ENCODE measurements at places on chromosomes 1 and 21.

GRCh38 chr1:162568802-162569201, 7.3 kb downstream of the UAP1 start:
- no peak for DNase-seq

DNA sequence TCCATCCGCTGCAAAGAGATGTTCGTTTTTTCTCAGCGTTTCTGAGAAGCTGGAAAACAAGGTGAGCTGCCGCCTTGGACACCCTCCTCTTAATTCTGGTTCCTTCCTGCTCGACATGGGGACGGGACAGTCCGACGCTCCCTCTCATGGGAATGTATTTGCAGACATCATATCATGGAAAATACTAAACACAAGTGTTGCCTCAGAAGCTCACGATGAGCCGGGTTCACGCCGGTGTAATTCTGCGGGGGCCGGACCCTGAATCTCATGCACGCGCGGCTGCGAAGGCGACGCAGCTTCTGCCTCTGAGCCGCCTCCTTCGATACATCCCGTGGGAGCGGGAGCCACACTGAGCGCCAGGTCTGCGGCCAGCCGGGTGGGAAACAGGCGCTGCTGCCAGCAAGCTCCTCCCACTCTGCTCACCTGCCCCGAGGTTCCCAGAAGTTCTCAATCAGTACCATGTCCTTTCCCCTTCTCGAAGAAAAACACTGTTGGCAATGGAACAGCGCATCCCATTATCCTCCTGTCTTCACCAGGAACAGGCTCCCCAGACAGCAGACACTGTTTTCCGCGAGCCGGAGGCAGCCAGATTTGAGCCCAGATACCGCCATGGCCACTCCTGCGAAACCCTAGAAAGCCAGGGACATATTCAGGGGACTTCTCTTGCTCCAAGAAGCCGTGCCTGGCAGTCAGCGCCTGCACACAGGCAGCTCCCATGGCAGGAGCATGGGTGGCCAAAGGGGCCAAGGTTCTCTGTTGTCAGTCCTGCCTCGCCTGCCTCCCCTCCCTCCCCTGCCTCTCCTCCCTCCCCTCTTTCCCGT, 98.0 kb downstream of the WDR4 start:
- no peak for DNase-seq

DNA sequence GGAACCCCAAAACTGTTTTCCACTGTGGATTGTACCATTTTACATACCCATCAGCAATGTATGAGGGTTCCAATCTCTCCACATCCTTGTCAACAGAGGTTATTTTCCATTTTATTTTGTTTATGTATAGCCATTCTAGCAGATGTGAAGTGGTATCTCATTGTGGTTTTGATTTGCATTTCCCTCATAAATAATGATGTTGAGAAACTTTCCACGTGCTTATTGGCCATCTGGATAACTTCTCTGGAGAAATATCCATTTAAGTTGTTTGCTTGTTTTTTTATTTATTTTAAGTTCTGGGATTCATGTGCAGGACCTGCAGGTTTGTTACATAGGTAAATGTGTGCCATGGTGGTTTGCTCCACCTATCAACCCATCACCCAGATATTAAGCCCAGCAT, 280.2 kb upstream of the USP25 start:
- no peak for DNase-seq

DNA sequence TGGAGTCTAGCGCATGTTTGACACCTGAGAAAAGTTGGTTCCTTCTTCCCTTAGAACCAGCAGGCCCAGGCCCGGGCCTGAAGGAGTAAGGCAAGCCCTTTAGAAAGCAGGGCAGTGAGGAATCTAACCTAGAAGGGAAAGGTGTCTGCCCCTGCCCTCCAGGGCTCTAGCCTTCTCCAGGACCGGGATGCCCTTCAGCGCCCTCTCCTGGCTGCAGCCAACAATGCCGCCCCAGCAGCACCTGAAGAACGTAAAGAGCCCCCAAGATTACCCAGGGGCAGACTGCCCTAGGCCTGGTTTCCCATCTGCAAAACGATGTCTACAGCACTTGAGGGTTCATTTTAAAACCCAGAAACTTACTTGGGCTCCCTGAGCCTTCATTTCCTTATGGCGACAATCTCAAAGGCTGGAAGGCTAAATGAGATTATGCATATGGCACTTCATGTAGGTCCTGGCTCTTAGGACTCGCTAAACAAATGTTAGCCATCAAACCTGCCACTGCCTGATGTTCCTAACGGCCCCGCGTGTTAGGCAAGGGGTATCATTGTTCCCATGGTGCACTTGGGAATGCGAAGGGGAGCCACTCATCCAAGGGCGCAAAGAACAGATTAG, 106.7 kb upstream of the KLHDC7A start:
- no peak for DNase-seq

DNA sequence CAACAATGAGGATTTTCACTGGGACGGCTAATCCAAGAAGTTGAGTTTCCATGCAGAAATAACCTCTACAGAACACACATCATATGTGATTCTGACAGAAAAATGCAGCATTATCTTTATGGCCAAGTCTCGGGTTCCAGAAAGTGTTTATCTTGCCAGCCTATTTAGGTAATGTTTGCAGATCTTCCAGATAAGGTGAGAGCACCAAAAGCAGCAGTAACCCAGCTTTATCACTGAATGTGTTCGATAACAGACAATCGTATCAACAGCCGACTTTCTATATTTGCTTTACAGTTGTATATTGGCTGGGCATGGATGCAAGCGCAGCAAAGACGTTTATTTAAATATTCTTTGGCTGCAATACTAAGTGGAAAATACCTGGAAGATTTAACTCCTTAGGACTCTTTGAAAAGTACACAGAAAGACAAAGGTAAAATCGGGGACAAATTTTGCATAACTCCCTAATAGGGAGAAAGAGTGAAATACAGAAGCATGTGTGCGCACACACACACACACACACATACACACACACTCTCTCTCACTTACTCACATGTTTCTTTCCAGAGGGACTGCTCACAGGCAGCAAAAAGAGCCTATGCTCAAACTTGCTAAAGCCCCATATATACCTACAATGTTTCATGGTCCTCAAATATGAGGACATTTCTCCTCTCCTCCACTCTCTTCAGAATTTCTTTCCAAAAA, 3.0 kb upstream of the CTSK start:
- no peak for DNase-seq

GRCh38 chr1:71587961-71588360, 507.1 kb upstream of the ZRANB2 start:
- DNase-seq, result no peak

- DNase-seq, result no peak
Observed at GRCh38 chr1:194372266-194372665, 1185.9 kb upstream of the B3GALT2 start.

- DNase-seq, result no peak
Observed at GRCh38 chr1:157097692-157098091, 1.9 kb downstream of the ETV3L start.

- DNase-seq, result no peak
Observed at GRCh38 chr1:230195199-230195598, 128.2 kb downstream of the GALNT2 start.

GRCh38 chr1:19088717-19089442, 121.2 kb downstream of the UBR4 start:
- DNase-seq, result no peak

- no peak for DNase-seq
Observed at GRCh38 chr1:12539705-12540579, 78.1 kb downstream of the DHRS3 start.

- DNase-seq, result peak; percentile 29
Observed at GRCh38 chr1:12435639-12436344, 182.2 kb downstream of the DHRS3 start.

- peak; percentile 70 for DNase-seq
Observed at GRCh38 chr1:247331525-247332214, at the start of gene ZNF496. ZNF496 (minus strand) TSS chr1:247331867; CDS start chr1:247329578, 2,289 bp downstream.

DNA sequence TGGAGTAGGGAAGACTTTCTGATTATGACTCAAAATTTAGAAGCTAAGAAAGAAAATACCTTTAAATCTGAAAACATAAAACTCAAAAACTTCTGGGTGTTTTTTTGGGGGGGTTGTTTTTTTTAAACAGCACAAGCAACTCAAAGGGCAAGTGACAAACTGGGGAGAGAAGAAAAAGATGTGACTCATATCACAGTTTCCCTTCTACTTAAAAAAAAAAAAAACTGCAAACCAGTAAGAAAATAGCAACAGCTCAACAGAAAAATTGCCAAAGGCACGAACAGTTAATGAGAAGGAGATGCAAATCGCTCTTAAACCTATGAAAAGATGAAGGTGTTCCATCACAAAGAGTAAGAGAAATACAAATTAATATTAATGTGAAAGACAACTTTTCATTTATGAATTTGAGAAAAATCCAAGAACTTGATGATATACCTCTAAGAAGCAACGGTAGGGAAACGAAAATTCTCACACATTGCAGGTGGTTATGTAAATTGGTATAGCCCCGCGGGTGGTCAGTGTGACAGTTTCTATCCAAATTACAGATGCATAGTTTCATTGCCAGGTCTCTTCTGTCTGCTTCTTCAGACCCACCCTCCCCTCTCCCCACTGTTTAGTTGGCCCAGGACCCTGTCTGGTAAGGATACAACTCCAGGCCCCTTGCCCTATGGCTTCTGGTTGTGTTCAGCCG, 9.0 kb downstream of the IFNAR2 start:
- DNase-seq, result no peak

DNA sequence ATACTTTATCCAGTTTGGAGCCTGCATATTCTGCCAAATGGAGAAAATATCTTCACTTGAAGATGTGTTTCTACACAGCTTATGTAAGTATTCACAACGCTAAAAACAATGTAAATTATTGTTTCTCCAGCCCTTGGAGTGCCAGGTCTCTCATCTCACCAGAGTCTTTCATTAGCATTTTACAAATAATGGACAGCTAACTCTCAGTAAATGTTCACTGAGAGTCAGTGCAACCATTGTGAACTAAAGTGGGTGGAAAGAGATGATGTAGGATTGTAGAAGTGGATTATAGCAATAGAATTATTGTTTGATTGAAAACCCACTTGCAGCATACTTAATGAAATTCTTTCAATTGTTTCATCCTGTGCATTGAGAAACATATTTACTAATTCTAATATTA, 8.3 kb upstream of the FAM177B start:
- DNase-seq, result no peak

- DNase-seq, result no peak
Observed at GRCh38 chr1:205716371-205717132, 33.4 kb downstream of the NUCKS1 start.

GRCh38 chr1:5889462-5889861, 102.8 kb downstream of the NPHP4 start:
- no peak for DNase-seq

DNA sequence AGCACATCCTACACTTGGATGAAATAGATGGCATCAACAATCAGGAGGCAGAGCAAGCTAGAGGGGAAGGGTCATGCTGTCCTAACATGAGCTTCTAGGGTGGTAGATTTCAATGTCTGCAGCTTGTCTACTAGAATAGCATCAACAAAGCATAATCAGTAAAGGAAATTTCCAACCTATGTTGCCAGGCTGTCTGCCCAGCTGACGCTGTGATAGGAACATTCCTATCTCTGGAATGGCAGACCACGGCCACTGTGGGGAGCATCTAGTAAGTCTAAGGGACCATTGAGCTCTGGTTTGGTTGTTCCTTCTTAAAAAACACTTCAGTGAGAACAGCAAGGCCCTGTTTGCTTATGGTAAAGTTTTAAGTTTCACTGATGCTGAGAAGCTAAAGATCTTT, 206.8 kb downstream of the PAPPA2 start:
- no peak for DNase-seq

GRCh38 chr1:204327359-204327758, 32.4 kb downstream of the PLEKHA6 start:
- no peak for DNase-seq

- no peak for DNase-seq
Observed at GRCh38 chr1:156104861-156105832, 9.4 kb upstream of the LMNA start.

DNA sequence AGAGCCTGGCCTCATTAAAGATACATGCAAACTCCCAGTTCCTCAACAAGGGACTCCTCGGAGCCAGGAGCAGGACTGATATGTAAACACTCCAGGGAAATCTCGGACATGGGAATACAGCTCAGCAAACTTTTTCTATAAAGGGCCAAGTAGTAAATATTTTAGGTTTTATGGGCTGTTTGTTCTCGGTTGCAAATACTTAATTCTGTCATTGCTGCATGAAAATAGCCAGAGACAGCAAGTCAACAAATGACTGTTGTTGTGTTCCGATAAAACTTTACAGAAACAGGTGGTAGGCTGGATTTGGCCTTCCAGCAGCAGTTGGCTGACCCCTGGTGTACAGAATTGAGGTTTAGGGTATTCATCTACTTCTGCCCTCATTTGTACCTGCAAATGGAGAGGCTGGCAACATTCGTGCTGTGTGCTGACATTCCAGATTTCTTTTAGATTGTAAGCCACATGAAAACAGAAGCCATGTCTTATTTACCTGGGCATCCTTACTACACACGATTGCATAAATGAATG, 360.3 kb downstream of the NTNG1 start:
- DNase-seq, result no peak

- DNase-seq, result no peak
Observed at GRCh38 chr1:212141404-212141803, 105.9 kb downstream of the DTL start.

DNA sequence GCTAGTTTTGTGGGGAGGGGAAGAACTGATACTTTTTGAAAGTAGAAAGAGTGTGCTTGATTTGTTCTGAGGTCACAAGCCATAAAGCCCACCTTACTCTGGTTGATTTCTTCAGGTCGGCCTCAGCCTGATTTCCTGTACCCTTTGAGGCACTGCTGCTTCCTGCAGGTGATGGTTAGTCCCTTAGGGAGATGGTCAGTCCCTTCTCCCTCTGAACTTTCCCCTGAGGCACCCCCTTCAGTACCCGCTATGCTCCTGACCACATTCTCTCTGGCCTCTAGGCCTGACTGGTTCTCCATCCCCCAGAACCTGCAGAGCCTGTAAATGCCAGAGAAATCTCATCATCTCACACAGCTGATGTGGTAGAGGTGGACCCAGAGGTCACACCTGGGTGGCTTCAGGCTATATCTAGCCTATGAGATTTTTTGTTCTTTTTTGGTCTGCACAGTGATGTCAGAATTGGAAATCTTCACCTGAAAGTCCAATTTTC, 15.0 kb upstream of the ID3 start:
- DNase-seq, result no peak

- no peak for DNase-seq
Observed at GRCh38 chr1:55747408-55747841, 532.3 kb upstream of the USP24 start.

GRCh38 chr1:39711966-39712340, 20.7 kb upstream of the HPCAL4 start:
- no peak for DNase-seq

GRCh38 chr21:25901330-25901979, 166.7 kb downstream of the GABPA start:
- no peak for DNase-seq

DNA sequence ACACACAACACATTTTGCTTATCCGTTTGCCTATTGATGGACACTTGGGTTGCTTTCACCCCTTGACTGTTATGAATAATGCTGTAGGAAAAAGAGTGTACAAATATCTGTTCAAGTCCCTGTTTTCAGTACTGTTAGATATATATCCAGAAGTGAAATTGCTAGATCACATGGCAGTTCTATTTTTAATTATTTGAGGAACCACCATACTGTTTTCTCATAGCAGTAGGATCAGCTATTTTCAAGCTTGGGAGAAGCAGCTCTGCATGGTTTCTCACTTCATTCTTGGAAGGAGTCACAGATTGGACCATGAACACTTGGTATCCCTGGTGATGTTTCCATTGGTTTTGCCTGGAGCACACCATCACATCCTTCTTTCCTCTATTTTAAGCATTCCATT, 114.4 kb upstream of the ZP4 start:
- DNase-seq, result no peak

- DNase-seq, result peak; percentile 66
Observed at GRCh38 chr1:234408757-234409156, 35.5 kb downstream of the COA6 start.

GRCh38 chr1:8332806-8333205, 14.9 kb downstream of the SLC45A1 start:
- no peak for DNase-seq

GRCh38 chr1:55639526-55639925, 424.4 kb upstream of the USP24 start:
- no peak for DNase-seq

All from stimulated activated CD4-positive, alpha-beta T cell treated with anti-CD3 and anti-CD28 coated beads, Interleukin-4, amount 100 ng/mL, for 1 hour (primary cell).